ENCODE measurements at places on chromosomes 2 and 18. TPM values are rescaled to one million over a fixed set of nuclear protein-coding genes. Genes with fewer than 3 reads are reported as not detected.

PROKR1 gene
- polyA plus RNA-seq: not detected

NEUROD1 gene
- polyA plus RNA-seq: not detected

BZW1 gene
- polyA plus RNA-seq: 376 TPM

- no peak for DNase-seq
Measured at GRCh38 chr18:36379435-36379984, 82.0 kb downstream of the FHOD3 start.

DNA sequence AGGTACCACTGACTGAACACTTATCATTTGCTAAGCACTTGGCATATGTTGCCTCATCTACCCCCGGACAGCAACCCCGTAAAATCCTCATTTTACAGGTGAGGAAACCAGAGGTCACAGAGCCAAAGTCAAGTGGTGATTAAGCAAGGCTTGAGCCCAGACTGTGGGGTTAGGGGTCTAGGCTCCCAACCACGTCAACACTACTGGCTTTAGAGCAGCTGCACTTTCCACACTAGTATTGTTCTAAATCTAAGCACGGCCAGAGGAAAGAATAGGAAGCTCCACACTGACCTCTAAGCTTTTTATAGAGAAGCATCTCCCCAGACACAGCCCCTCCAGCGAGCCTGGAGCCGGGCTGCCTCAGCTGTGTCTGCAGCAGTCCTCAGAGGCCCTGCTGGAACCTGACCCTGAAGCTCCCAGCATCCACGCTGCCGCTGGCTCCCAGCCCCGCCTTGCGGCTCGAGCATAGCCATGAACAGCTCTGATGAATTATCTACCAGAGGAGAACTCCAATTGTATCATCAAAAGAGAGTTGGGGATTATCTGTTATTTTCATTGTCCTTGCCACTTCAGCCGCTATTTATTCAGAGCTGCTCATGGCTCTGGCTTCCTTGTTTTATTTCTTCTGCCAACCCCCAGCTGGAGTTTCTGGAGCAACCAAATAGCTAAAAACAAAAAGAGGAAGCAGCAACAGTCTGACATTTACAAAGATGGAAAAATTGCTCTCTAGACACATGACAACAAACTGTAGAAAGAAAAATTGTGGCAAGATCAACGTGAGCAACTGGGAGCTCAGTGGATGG, 62.2 kb upstream of the RTN4 start:
- no peak for DNase-seq

- DNase-seq: no peak
Measured at GRCh38 chr2:192566863-192567262, 372.1 kb upstream of the TMEFF2 start.

DNA sequence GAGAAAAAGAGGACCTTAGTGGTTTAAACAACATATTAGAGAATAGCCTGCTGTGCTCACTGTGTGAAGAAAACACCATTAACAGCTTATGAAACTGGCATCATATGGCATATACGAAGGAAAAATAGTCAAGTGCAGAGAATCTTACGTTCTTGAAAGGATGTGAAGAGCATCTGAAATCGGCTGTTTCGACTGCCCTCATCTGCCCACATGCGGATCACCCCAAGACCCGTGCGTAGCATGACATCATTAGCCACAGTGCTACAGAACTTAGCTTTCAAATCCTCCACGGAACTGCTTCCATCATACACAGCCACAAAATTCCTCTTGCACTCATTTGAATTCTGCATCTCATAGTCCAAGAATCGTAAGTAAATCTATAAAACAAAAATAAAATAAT, 84.3 kb downstream of the NETO1 start:
- DNase-seq: no peak

Data from AG04450 (cell line).